8988T (cell line): ENCODE measurements at places on chromosomes 7 and 10.

- DNase-seq, result no peak
These were observed 23.0 kb upstream of the EGFR start for GRCh38 chr7:54995610-54996363.

DNA sequence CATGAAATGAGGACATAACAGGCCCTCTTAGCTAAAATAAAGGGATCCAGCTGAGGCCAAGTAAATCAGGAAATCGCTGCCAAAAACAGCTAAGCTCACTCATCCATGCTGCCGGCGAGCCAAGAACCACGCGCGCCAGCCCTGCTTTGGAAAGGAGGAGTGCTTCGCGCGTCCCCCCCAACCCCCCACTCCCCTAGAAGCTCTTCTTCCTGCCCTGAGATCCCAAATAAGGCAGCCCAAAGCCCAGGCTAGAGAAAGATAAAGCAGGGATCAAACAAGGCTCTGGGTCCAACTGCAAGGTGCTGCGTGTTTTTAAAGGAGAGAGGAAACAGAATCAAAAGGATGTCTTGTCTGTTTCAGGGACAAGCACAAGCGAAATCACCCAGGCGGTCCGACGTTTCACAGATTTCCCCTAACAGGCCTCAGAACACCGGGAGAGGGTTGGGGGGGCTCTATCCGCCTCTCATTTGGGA is 168.3 kb upstream of the AUTS2 start:
- DNase-seq, result no peak

- no peak for DNase-seq
These were observed 33.0 kb downstream of the BAMBI start for GRCh38 chr10:28710202-28710886.

GRCh38 chr10:116742367-116743265 is at the start of gene HSPA12A:
Gene HSPA12A, minus strand, starts transcription at chr10:116742566. Its CDS starts 97 bp downstream, at chr10:116742469.
- DNase-seq, result peak; percentile 96

- DNase-seq, result no peak
These were observed 104.5 kb upstream of the PRSS58 start for GRCh38 chr7:142362349-142362748.

- no peak for DNase-seq
These were observed 100.6 kb downstream of the FAM204A start for GRCh38 chr10:118241229-118242137.

- no peak for DNase-seq
These were observed 194.2 kb upstream of the SLC26A5 start for GRCh38 chr7:103640031-103640779.

DNA sequence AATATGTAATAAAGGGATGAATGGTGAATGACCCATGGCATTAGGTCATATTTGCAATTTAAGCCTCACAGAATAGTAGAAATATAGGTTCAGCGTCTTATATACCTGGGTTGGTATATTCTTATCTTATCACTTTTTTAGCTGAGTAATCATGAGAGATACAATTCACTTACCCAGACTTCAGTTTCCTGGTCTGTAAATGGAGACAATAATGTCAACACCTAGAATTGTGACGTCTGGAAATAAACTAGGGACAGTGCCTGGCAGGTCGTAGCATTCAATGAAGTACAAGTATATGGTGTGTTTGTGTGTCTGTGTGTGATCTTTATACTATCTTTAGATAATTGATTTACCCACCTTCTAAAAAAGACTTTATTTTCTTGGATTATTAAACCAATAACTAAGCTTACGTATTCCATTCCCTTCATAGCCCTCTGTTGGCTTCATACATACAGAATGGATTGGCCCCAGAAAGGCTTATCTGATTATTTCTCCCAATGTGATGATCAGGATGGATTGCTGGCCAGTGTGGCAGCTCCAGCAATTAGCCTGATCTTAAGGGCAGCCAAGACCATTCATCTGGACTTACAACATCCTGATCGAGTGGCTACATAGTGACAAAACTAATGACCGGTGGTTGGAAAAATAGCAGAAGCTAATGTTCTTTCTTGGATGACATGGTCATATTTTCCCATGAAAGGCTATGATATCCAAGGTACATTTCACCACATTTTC is 121.2 kb upstream of the NPVF start:
- no peak for DNase-seq

DNA sequence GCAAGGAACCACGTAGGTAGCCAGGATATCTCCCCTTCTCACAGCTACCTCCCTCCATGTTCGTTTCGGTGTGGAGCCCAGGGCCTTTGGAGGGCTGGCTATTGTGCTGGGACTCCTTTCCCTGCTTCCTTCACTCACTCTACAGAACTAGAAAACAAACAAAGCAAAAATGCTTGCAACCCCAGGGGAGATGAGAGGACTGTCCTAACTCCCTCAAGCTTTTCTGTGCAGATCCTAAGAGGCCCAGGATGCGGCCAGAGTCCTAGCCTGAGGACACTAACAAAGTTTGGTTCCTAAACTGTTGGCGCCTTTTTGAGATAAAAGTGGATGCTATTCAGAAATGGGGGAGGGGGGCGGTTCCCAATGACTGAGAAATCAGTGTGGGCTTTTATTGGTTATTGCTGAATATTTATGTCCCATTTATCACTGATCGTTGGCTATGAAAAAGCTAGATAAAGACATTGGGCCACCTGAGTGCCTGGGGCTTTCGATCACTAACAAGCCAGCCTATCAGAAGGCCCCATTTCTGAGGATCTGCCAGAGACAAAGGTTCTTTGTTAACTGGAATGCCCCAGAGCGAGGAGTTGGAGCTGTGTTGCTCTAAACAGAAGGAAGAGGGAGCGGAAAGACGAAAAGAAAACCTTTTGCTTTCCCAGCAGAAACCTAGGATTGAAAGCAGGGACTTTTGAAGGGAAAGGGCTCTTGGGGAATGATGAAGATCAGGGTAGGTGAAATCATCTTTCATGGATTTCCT is 95.2 kb upstream of the EGR2 start:
- DNase-seq, result no peak

GRCh38 chr10:89307269-89307577 is 5.4 kb downstream of the IFIT2 start:
- DNase-seq, result no peak

- no peak for DNase-seq
These were observed 569.1 kb downstream of the DNAJB6 start for GRCh38 chr7:157905651-157906461.

GRCh38 chr7:121442845-121443244 is 46.7 kb upstream of the FAM3C start:
- no peak for DNase-seq

GRCh38 chr10:70925377-70926225 is 37.2 kb upstream of the PCBD1 start:
- peak; percentile 86 for DNase-seq

DNA sequence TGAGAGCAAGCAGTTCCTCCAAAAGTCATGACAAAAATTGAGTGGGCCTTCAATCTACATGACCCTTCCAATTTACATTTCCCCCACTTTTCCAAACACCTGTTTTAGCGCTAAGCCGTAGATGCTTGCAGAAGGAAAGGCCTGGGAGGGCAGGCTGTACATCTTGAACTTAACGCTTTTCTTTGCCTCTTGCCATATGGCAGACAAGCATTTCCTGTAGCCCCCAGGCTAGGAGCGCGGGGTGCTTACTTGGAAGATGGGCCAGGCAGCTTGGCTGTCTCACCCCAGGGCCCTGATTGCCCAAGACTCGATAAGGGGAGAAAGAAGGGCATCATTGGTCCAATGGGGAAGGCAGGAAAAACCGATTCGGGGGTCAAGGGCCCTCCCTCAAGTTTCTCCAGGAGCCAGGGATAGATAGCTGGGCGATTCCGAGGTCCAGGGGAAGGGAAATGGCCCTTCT is 1.8 kb downstream of the HOXA10 start:
- DNase-seq, result no peak

- no peak for DNase-seq
These were observed 5.3 kb downstream of the GET4 start for GRCh38 chr7:881441-882234.

DNA sequence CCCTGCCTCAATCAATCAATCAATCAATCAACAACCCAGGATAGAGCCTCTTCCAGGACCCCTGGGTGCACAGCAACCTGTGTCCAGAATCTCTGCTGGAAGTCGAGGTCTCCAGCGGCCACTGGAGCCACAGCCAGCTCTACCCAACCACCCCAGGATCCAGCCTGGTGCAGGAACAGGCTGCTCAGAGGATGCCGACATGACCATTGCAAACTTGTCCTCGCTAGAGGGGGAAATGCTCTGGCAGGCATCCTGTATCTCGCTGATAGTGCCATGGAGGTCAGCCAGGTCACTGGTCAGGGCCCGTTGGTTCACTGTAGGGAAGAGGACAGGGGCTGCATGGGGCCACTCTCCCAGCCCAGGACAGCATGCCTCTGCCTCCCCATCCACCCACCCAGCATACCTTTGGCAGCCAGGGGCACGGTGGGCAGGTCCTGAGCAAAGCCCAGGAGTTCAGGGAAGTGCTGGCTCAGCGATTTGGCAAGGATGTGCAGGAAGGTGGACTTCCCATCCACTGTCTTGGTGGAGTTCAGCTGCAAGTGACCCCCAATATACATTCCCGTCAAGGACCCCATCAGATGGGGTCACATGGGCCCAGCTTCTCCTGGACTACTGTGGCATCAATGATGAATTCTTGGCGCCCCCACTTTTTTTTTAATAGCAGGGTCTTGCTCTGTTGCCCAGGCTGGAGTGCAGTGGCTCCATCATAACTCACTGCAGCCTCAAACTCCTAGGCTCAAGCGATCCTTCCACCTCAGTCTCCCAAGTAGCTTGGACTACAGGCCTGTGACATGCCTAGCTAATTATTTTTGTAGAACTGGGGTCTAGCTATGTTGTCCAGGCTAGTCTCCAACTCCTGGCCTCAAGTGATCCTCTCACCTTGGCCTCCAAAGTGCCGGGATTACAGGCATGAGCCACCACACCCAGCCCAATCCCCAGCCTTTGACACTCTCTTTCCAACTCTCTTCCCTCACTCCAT is 49.4 kb downstream of the GRID2IP start:
- DNase-seq, result no peak

GRCh38 chr10:71145352-71145945 is 66.9 kb upstream of the UNC5B start:
- DNase-seq, result no peak

DNA sequence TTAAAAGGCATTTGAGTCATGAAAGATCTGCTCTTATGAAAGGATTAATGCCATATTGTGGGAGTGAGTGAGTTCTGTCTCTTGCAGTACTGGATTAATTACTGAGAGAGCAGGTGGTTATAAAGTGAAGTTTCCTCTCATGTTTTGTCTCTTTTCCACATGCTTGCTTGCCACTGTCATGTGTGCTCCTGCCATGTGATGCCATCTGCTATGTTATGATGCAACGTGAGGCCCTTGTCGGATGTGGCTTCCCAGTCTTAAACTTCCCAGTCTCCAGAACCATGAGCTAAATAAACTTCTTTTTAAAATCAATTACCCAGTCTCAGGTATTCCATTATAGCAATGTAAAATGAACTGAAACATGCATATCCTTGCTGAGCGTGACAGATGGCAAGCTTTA is 22.7 kb upstream of the TCTN3 start:
- DNase-seq, result no peak

DNA sequence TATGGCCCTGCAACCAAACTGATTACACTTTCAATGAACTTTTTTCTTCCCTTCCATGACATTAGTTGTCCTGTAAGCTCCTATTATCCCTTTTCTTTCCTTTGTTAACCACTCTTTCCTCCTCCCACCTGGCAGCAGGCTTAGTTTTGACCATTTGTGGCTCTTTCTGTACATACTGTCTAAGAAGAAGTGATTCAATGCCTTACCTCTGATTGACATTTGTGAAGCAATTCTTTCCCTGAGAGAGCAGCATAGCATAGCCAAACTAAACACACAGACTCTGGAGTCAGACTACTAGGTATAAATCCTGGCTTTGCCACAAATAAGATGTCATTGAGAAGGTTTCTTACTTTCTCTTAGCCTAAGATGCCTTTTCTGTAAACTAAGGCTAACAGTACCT is 48.9 kb downstream of the AHR start:
- DNase-seq, result no peak

GRCh38 chr10:126935263-126935946 is 30.2 kb downstream of the DOCK1 start:
- peak; percentile 75 for DNase-seq

GRCh38 chr7:75716992-75717626 is 21.6 kb downstream of the HIP1 start:
- DNase-seq, result no peak

DNA sequence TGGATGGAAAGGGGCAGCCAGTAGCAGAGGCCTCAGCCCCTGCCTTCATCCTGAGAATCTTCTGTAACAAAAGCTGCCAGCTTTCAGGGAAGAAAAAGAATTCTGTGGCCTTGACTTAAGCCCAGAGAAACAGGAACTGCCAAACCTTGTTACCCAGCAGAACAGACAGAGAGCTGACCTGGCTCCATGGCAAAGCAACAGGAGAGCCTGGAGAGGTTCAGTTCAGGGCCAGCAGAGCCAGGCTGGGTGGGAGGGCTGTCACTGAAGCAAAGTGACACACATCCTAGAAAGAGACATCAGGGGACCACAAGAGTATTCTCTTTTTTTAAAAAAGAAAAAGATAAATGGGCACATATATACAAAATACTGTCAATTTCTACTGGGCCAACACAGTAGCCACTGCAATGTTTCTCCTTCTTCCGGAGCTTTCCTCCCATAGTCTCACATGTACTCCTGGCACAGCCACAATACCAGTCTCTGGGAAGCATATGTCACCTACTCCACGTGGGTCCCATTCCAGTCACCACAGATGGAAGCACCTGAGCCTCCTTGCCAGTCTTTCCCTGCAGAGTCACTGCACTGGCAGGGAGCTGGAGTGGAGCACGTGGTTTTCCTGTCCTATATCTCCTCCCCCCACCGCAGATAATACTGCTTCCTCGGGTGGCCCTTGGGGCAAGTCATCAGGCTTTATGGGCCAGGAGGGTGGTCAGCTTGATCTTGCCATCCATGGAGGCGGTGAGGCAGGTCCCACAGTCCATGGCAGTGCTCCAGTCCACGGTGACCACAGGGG is 15.2 kb upstream of the CYREN start:
- DNase-seq, result no peak

- no peak for DNase-seq
These were observed 79.9 kb downstream of the HYCC1 start for GRCh38 chr7:22934023-22934422.

DNA sequence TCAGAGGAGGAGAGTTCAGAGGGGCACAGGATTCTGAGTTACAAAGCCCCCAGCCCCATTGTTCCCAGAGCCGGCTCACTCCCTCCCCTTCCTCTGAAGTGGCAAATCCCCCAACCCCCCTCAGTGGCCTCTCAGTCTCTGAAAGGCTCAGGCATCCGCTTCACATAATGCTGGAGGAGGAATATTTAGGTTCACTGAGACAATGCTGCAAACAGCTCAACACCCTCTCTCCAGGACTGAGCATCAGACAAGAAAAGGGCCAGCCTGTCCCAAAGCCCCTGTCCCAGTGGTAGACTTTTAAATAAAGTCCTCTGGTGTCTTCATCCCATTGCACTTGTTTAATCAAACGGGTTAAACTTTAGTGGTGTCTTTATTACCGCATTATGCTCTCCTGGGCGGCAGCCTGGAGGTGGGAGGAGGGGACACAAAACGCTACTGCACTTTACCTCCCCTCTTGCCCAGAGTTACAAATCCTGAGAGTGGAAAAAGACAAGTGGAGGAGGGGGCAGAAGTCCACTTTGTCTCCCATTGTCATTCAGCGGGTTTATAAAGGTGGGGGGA is 257.9 kb downstream of the FGFR2 start:
- DNase-seq, result no peak
